ENCODE measurements at places on chromosomes 3 and 15. TPM values are rescaled to one million over a fixed set of nuclear protein-coding genes. Genes with fewer than 3 reads are reported as not detected.

DNA sequence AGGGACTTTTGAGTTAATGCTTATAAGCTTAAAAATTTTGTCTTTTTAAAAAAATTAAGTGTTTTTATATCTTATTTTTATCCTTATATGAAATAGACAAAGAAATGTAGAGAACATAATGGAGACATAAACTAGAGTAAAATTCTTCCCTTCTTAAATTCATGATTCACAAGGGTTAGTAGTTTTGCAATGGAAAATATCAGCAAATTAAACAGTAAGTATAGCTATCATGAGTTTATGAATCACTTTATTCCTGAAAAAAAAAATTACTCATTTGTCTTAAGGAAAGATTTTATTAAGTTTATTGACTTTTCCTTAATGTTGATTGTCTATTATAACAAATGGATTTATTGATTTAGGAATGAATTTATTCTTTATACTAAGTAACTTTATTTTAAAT lies 4.3 kb downstream of the ATP6V1A start:
- no peak for DNase-seq
- H3K36me3 ChIP-seq: no peaks in the 10 kb centered on the region
- no peak overlapping the region for H3K4me3 ChIP-seq
- no peak overlapping the region for H3K27ac ChIP-seq
- no peaks in the 10 kb centered on the region for H3K27me3 ChIP-seq

HACL1 gene
- polyA plus RNA-seq: 15.6 TPM

ABHD6 gene
- 9.7 TPM for polyA plus RNA-seq

NANOGP8 gene
- polyA plus RNA-seq: not detected

DNA sequence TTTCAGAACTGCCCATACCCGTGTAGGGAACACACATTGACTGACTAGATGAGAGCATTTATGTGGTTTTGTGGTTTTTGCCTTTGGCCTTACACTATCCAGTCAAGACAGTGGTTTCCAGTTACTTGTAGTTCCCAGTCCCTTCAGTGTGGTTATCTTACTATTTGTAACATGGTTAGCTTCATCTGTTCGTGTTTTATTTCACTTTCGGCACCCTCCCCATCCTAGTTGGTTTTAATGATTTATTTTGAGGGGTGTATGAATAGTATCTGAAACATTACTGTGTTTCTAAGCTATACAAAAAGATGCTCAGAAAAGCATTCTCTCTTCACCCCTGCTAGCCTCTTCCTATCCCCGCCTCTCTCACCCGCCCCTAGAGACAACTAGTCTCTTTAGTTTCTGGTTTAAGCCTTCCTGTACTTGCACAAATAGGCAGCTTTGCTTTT lies 14.1 kb downstream of the LYSMD4 start:
- H3K27ac ChIP-seq: no peak overlapping the region
- peaks cover 12% of the 10 kb centered on the region for H3K36me3 ChIP-seq
- H3K4me3 ChIP-seq: no peak overlapping the region
- H3K4me1 ChIP-seq: peaks cover 7% of the 10 kb centered on the region
- no peak for DNase-seq

DNA sequence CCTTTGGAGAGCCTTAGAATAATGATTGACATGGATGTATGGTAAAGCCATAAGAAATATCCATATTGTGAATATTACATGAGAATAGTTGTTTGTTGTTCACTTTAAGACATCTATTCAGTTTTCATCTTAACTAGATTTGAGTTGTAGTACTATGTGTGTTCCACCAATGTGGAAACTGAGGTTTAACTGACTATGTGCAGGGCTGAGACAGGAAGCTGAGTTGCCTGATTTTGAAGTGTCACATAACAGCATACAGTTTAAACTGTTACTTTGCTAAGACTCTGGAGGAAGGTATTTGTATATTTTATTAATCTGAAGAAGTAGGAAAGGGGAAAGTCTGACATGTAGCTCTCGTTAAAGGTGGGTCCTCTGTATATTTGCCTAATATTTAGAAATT lies 2.1 kb downstream of the ECT2 start:
- no peak overlapping the region for H3K27ac ChIP-seq
- no peaks in the 10 kb centered on the region for H3K36me3 ChIP-seq
- H3K27me3 ChIP-seq: no peaks in the 10 kb centered on the region
- no peak overlapping the region for H3K4me3 ChIP-seq

DNA sequence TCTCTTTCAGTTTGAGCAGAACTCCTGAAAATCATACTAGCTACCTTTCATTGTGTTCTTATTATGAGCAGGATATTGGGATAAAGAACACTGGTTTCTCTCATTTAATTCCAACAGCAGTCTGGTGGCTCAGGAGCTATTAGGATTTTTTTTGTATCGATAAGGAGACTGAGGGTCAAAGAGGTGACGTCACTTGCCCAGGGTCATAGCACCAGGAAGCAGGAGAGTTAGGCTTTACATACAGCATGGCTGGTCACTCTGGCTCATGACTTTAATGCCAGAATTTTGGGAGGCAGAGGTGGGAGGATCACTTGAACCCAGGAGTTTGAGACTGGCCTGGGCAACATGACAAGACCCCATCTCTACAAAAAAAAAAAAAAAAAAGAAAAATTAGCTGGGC lies 113.6 kb downstream of the ADAMTS9 start:
- no peaks in the 10 kb centered on the region for H3K27me3 ChIP-seq
- peaks cover 5% of the 10 kb centered on the region for H3K4me1 ChIP-seq
- peaks cover 23% of the 10 kb centered on the region for H3K36me3 ChIP-seq
- no peak overlapping the region for H3K27ac ChIP-seq
- H3K4me3 ChIP-seq: no peak overlapping the region
